Islet precursor cell (in vitro differentiated cells): ENCODE measurements at places on chromosomes 11 and 22.

- no peak for DNase-seq
Observed at GRCh38 chr11:29395555-29396072, 621.2 kb downstream of the KCNA4 start.

- peak; percentile 44 for DNase-seq
Observed at GRCh38 chr11:68968306-68969250, 12.2 kb downstream of the MRGPRD start.

DNA sequence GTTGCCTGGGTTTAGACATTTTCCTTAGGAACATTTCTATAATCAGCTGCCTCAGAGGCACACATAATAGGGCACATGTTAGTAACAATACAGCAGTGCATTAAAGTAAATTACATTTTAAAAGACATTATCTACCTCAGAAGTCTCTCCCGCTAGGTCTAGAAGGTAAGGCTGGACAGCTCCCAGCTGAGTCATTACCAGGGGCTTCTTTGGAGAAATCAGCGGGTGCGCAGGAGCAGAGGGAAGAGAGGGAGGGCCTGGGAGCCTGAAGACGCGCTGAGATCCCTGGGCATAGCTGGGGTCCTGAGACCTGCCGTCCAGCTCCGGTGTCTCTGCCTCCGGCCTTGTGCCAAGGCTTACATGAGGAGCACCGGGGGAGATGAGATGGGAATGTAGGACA, 67.7 kb downstream of the TMPRSS5 start:
- DNase-seq, result no peak

- no peak for DNase-seq
Observed at GRCh38 chr11:11078344-11079086, 220.7 kb upstream of the ZBED5 start.

DNA sequence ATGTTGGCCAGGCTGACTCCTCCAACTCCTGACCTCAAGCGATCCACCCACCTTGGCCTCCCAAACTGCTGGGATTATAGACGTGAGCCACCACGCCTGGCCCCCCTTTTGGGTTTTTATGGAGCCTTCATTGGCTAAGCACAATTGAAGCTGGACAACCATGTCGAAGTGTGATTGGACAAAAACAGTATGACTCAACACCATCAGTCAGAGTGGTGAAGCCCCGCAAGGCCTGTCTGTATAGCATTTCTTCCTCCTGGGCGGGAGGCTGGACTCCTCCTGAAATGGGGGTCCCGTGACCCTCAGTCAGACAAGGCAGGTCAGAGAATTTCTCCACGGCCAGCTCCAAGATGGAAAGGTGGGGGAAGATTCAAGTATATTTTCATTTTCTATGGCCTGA, 3.1 kb upstream of the PARVB start:
- DNase-seq, result no peak

GRCh38 chr11:30990625-30991296, 378.8 kb downstream of the DCDC1 start:
- no peak for DNase-seq

GRCh38 chr22:38953091-38953490, 4.3 kb upstream of the APOBEC3A start:
- peak; percentile 46 for DNase-seq

GRCh38 chr11:16881074-16881709, 133.0 kb downstream of the PLEKHA7 start:
- DNase-seq, result peak; percentile 90

DNA sequence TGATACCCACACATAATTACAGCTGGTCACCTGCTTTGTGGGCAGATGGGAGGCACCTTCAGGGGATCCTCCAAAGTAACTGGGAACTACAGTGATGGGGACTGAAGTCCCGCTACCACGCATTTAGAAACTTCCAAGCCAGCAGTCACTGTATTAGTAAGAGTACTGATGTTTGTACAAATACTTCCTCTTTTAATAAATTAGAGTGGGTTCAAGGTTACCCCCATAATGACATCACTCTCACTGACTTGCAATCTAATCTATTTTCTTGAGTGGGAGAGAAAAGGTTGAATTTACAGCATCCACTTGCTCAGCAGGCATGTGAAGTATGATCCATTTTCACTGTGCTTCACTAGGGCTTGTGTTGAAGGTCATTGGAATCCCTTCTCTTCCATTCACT, 72.1 kb upstream of the TIMP3 start:
- no peak for DNase-seq

GRCh38 chr11:62489204-62489603, 57.4 kb downstream of the AHNAK start:
- DNase-seq, result no peak

DNA sequence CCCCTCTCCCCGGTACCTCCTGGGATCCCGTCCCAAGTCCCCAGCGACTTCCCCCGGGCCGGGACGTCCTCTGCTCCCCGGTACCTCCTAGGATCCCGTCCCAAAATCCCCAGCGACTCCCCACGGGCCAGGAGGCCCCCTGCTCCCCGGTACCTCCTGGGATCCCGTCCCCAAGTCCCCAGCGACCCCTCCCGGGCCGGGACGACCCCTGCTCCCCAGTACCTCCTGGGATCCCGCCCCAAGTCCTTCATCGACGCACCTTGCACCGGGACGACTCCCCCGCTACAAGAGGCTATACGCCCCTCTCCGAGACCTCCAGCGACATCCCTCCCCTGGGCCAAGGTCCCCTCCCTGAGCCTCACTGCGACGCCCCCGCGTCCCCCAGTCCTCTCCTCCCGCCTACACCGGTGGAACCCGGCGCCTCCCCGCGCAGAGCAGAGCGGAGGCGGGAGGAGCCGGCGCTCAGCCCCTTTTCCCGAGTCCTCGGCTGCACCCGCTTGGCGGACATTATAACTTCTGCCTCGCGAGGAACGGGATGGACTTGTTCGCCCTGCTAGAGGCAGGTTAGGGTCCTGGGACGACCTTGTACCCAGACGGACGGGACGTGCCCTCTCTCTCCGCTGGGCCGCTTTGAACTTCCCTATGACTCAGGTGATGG, 912 bp downstream of the KREMEN1 start:
- DNase-seq, result peak; percentile 82

- DNase-seq, result peak; percentile 79
Observed at GRCh38 chr11:120564573-120565311, 53.2 kb downstream of the GRIK4 start.

GRCh38 chr11:63518548-63518947, 12.7 kb downstream of the LGALS12 start:
- no peak for DNase-seq

GRCh38 chr11:80733790-80734189, 1293.0 kb upstream of the TENM4 start:
- no peak for DNase-seq

GRCh38 chr11:57513452-57513795, 2.1 kb downstream of the SLC43A1 start:
- DNase-seq, result no peak

- DNase-seq, result no peak
Observed at GRCh38 chr11:65680192-65680743, 17.6 kb upstream of the RELA start.

DNA sequence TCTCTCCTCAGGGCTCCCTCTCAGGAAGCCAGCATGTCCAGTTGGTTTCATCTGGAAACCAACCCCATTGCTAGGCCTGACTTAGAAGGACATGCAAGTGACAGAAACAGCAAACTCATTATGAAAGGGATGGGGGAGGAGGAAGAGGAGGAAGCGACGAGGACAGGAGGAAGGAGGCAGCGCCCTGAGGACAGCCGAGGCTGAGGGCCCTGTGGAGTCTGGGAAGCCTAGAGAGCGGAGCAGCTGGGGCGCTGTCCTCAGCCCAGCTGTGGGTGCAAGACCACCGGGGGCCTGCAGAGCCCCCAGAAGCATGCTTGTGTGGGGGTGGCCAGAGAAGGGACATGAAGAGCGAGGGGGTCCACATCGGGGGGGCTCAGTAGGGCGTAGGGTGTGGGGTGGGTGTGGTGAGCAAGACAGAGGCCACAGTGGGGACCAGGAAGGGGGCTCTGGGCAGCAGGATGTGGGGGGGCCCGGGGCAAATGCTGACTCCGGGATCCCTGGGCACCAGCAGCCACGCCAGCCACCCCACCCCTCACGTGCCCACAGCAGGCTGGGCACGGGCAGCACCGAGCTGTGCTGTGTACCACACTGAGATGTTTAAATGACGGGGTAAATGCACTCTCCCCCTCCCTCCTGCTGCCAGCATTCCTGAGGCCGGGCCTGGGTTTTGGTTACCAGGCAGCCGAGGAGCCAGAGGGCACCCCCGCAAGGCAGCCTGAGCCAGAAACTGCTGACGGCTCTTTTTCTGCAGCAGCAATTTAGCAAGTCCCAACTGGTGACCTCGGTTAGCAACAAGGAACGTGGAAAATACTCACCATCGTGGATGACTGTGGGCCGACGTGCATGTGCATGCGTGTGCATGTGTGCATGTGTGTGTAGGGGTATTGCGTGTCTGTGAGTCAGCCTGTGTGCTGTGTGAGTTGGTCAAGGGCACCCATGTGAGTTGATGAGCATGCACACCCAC, 82.7 kb upstream of the LINC01488 start:
- peak; percentile 66 for DNase-seq

GRCh38 chr11:17807034-17807433, 72.5 kb downstream of the KCNC1 start:
- no peak for DNase-seq

DNA sequence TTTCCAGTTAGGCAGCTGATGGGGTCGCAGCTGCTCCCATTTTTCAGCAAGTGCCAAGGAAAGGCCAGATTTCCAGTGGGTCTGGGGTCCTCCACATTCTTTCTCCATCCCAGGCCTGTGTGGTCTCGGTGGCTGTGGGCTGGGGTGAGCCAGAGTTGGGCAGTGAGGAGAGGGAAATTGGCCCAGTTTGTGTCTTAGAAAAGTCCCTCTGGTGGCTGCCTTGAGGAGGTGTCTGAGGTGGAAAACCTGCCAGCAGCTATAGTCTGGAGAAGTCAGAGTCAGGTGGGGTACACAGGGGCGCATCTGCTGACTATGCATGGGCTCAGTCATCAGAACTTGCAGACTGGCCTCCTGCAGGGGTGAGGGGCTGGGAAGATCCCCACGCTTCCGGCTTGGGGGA, 30.5 kb downstream of the MRGPRD start:
- no peak for DNase-seq

GRCh38 chr11:88042238-88042637, 133.0 kb downstream of the RAB38 start:
- peak; percentile 57 for DNase-seq

DNA sequence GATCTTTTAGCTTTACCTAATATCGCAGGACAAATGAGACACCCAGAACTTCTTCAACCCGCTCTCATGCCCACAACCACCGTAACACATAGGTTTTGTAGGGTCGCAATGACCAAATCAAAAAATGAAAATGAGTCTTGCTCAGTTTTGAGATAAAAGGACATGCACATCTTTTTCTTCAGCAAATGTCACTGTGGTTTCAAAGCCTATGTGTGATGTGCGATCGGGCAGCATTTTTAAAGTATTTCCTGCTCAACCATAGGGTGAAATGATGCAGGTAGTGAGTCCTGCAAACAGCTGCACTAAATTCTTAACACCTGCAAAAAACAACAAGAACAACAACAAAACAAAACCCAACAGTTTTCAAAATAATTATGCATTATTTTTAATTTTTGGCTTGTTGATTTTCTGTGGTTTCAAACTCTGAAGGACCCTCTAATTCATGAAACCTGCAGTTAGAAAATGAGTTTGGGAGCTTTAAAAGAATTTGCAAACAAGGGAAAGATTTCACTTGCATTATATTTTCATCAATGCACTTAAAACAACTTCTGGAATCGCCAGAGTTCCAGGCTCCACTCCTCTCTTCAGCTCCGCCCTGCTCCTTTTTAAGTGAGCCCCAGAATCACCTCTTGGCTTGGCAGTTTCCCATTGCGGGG, 79.4 kb downstream of the PRR5L start:
- no peak for DNase-seq

DNA sequence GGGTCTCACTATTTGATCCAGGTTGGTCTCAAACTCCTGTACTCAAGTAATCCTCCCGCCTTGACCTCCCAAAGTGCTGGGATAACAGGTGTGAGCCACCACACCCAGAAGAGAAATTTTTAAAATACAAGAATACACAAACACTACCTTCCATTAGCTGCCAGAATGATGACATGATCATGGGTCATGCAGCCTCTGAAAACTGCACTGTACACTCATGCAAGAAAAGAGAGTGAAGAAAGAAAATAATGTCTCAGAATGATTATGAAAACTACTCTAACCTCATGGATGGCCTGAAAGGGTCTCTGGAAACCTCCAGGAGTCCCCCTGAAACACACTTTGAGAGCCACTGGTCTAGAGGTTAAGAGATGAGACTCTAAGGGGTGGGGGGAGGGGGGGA, 18.8 kb downstream of the VPS37C start:
- no peak for DNase-seq

GRCh38 chr11:2655016-2655719, 44.6 kb downstream of the KCNQ1OT1 start:
- no peak for DNase-seq

GRCh38 chr22:49799431-49800075, 28.1 kb downstream of the BRD1 start:
- no peak for DNase-seq

DNA sequence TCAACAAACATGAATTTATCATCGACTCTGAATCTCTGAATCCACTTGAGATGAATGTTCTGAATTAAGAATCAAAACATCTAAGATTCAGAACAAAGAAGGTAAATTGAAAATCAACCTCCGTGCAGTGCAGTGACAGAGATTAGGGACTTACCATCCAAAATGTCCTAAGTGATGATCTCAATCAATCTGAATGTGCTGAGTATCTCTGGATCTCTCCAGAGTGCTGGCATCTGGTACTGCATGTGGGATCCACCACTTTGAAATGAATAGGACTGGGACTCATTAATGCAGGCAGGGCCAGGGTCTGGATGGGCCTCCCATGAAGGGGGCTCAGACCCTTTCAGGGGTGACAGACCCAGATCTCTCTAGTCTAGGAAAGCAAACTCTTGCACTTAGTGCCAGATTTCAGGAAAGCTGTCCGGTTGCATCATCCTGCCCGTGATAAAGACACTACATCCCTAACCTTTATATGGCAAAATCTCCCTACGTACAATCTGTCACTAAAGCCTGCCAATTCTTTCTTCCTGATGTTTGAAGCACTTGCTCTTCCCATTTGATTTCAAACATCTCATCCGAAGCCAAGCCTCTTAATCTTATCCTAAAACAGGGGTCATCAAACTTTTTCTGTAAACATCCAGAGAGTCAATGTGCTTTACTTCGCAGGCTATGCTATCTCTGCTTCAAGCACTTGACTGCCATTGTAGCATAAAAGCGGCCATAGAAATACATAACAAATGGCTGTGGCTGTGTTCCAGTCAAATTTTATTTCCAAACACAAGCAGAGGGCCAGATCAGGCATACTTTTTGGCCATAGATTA, 263.3 kb downstream of the LARGE1 start:
- DNase-seq, result no peak

- DNase-seq, result no peak
Observed at GRCh38 chr11:121328967-121329679, 36.6 kb downstream of the SC5D start.

GRCh38 chr11:19201737-19202605, at the start of gene CSRP3:
TSS of gene CSRP3 (minus strand) at chr11:19201983. CDS start at chr11:19192448, 9,535 bp downstream.
- no peak for DNase-seq
